KG1 (cell line): ENCODE measurements at places on chromosomes 5 and 9.

GRCh38 chr5:1324719-1325190 lies 20.1 kb downstream of the CLPTM1L start:
- DNase-seq: no peak

GRCh38 chr5:173570321-173571090 lies 45.9 kb downstream of the BOD1 start:
- DNase-seq: no peak

DNA sequence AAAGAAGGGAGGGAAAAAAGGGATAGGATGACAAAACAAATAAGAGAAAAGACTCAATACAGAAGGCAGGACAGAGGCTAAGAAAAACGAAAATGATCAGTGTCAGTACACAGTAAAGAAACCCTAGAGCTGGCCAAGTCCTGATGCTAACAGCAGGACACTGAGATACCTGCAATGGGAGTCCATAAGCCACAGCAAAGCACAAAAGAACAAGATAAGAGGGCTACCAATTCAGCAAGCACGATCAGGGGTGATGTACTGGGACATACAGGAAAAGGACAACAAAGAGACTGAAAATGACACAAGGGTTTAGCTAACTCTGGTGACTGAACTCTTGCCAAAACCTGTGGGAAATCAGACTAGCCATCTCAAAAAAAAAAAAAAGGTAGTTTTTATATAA lies 1072.6 kb upstream of the COX7C start:
- no peak for DNase-seq

- DNase-seq: no peak
These were observed 444.3 kb downstream of the ENC1 start for GRCh38 chr5:74196233-74196632.

DNA sequence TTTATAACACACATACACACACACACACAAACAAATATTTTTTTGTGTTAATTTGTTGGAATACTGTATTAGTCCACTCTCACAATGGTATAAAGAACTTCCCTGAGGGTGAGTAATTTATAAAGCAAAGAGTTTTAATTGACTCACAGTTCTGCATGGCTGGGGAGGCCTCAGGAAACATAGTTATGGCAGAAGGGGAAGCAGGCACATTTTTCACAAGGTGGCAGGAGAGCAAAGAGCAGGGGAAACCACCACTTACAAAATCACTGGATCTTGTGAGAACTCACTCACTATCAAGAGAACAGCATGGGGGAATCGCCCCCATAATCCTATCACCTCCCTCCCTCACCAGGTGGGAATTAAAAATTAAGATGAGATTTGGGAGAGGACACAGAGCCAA lies 205.4 kb upstream of the PTPRD start:
- DNase-seq: no peak

GRCh38 chr9:130171226-130172148 lies 717 bp upstream of the NCS1 start:
- DNase-seq: no peak

DNA sequence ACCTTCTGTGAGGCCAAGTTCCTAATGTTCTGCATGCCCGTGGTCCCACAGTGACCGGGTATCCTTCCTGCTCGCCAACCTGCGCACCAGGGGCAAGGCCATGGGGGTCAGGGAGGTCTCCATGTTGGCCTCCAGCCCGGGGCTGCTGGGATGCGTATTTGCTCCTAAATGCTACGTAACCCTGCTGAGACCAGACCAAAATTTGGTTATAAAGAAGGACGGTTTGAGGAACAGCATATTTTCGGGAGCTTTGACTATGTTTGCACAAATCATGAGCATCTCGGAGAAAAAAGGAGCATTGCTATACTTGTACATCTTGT lies 35.7 kb upstream of the CLK4 start:
- DNase-seq: no peak

DNA sequence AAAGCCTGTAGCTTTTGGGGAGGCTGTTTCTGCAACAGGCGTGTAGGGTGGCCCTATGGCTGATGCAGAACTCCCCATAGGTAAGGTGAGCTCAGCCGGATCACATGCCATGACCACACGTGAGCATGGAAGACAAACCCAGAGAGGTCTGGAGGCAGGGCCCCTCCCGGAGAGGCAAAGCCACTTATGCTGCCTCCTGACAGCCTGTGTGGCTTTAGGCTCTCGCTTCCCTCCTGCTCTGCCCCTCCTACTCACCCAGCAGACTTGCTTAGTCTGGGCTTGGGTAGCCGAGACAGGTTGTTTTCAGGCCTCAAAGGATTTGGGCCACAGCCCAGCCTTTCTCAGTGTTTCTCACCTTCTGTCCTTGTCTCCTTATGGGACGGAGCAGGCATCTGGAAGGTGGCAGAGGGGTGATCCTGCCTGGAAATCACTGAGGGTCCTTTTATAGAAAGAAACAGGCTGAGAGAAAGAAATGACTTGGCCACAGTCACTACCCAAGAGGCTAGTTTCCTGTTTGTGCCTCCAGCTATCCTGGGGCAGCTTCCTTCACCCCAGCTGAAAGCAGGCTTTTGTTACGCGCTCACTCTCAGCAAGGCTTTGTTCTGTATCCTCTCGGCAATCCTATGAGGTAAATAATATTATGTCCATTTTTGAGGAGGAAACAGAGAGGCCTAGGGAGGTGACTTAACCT lies 89.9 kb downstream of the DAB2IP start:
- no peak for DNase-seq

DNA sequence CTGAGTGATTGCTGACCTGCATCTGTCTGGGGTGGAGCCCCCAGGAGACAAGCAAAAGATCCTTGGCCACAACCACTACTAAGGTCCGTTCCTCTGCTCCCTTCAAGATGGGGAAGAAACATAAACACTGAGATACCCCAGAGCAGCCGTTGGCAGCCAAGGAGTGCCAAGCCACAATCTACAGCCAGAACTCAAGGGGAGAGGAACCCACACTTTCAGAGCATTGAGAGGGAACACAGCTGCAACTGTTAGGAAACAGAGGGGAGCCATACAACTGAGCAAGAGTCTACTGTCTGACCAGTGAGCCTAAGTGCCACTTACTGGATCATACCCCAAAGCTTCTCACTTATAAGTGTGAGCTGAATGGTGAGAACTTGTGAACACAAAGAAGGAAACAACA lies 44.6 kb upstream of the ADRB2 start:
- DNase-seq: no peak
